Stimulated activated CD8-positive, alpha-beta memory T cell treated with anti-CD3 and anti-CD28 coated beads, Interleukin-15, amount 100 ng/mL, for 24 hours (primary cell): ENCODE measurements at places on chromosomes 2 and 18.

GRCh38 chr2:135745545-135745944 is 3.9 kb downstream of the UBXN4 start:
- no peak for DNase-seq

DNA sequence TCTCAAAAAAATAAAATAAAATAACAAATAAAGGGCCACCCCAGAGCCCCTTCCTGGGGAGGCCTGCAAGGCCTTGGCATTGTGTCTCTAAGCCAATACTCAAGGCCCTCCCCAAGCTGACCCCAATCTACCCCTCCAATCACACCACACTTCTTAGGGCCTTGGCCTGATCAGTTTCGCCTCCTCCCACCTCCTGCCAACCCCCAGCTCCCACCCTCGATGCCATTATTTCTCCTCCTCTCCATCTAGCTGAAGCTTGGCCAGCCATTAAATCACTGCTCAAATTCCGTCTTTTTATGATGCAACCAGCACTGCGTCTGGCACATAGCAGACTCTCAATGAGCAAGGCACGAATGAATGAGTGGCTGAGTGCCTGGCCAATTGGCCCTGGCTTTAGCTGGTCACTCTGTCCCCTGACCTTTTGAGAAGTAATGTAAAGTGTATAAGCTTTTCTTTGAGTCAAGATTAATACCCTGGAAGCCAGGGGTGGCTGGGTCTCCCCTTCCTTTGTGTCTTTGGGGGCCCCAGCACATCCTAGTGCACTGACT is 55.9 kb downstream of the SMAD7 start:
- no peak for DNase-seq

DNA sequence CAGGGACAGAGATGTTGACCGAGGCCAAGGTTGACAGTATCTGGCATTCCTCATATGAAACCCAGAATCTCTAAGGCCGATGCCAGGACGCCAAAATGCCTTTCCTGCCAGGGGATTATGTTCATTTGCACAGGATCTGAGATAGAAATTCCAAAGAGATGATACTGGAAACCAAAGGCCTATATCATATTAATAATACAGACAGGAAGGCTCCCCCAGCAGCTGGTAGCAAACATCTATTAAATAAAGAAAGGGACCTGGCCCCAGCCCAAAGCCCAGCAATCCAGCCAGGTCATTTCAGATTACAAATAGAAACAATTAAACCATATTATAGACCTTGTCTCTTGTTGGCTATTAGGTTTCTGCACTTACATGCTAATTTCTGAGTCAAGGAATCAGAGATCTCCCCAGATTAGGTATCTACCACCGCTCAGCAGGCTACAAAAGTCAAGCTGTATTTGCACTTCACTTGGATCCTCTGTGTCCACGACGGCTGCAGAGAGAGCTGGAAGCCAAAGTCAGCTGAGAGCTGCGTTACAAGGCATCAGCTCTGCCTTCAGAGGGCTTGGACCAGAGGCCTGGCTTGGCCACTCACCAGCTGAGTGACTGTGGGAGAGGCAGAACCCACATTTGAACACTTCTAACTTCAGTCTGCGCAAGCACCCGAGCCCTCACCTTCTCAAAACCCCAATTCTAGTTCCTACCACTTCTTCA is 269.3 kb upstream of the SIX2 start:
- no peak for DNase-seq

DNA sequence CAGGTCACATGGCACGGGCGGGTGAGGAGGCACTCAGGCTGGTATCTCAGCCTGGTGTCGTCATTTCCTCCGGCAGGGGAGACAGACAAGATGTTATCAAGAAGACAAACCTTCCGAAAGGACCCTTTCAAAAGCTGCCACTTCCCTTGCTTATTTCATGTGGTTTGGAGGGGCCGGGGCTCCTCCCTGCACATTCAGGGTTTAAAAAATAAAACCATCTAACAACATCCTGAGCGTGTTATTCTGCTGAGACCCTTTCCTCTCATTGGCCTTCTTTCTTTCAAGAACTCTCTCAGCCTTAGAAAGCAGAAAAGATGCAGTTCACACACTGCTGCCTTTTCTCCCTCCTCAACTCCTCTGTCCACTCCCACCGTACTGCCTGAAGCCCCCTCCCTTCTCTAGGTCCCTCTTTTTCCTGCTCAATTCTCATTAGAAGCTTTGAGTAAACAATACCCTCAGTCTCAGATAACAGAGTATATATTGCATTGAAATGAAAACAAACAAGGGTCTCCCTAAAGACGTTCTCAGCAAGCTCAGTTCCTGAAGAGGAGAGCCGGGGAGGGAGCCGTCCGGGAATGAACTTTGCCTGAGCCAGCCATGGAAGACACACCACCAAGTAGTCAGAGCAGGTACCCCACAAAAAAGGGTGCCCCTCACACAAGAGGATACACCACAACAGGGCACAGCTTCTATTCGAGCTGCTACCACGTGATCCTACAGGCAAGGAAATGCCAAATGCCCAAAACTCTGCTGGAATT is 9.7 kb downstream of the SMAD7 start:
- DNase-seq, result no peak

- no peak for DNase-seq
Measured at GRCh38 chr2:98479959-98480524, 35.4 kb downstream of the INPP4A start.

DNA sequence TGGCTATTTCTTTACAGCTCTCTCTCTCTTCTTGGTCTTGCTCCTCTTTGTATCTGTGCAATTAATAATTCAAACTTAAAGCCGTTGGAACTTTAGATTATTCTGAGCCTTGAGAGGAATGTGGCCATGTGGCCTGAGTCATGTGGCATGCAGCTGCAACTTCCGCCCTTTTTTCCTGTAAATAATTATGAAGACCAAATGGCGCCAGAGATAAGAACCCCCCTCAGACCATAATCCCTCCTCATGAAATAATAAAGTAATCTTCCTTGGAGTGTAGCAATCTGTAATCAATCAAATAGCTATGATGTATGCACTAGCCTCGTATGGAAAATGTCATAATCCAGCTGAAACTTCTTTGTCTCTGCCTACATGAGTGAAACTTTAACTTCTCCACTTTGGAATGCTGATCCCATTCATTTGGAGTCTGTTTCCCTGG is 13.5 kb upstream of the TWSG1 start:
- DNase-seq, result no peak

DNA sequence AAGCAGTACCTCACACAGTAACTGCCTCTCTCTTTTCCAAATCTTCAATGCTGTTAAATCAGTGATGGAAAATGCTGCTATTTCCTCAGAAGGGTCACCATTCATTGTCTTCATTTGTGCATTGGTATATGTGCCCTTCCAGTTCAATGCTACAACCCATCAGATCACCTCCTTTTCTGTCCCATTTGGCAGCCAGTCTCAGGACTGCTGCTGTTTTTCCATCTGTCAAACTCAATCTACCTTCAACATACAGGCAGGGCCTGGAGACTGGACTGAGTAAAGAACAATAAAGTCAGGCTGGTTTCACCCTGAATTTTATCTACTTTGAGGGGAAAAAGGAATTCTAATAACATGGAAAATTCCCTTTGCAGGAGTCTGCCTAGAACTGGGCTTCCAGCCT is 17.9 kb downstream of the ZNF385B start:
- DNase-seq, result no peak

GRCh38 chr18:29879763-29880162 is 1162.8 kb downstream of the DSC3 start:
- DNase-seq, result no peak

- no peak for DNase-seq
Measured at GRCh38 chr18:9643549-9643948, 29.2 kb upstream of the PPP4R1 start.

GRCh38 chr2:66109419-66109818 is 325.5 kb upstream of the MEIS1 start:
- DNase-seq, result no peak

GRCh38 chr2:72759755-72760154 is 66.1 kb downstream of the EXOC6B start:
- no peak for DNase-seq

- no peak for DNase-seq
Measured at GRCh38 chr2:101401906-101402305, 14.6 kb upstream of the CREG2 start.

- no peak for DNase-seq
Measured at GRCh38 chr18:30582078-30582477, 460.5 kb downstream of the DSC3 start.

GRCh38 chr2:71419976-71420375 is 33.4 kb upstream of the DYSF start:
- no peak for DNase-seq

DNA sequence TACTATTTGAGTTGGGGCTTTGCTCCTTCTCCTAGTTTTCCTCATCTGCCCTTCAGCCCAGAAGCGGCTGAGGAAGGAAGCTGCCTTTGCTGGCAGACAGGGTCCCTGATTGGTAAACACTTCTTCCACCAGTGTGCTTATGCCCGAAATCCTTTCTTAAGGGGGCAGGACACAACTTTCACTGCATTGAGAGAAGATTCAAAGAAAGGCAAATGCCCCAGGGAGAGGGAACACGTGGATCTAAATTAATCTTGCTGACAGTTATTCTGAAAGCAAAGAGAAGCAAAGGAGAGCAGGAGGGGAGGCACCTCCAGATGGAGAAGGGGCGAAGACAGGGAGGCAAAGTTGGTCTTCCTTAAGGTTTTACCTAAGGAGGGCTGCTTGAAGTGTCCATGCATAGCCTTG is 92.1 kb upstream of the EFEMP1 start:
- DNase-seq, result no peak

DNA sequence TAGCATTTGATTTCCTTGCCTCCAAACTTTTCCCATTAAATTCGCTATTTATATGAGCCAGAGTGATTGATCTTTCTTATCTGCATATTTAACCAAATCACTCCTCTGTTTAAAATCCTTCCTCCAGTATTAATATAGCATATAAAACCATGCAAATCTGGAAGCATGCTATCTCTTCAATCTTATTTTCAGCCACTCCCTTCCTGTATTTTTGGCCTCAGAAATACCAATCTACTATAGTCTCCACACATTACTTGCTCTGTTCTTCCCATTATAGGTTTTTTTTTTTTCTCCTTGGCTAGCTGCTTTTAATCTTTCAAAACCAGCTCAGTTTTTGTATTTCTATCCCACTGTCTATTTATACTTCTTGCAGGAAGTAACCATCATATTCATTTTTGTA is 19.1 kb downstream of the MAP2 start:
- no peak for DNase-seq

GRCh38 chr2:226199555-226199954 is 600.1 kb downstream of the IRS1 start:
- no peak for DNase-seq

DNA sequence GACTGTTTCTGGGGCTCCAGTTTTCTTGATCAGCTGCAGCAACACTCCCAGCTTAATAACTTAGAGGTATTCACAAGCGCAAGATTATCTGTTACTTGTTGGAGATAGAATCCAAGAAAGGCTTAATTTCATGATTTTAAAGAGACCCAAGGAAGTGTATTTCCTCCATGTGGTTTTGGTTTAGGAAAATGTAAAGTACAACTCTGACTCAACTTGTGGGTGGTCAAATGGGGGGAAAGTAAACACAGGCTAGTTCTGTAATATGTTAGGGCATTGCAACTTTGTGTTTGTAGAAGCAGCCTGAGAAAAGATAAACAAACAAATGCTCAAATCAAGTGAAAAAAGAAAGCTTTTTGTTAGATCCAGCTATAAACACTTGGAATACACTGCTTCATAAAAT is 90.1 kb upstream of the COL3A1 start:
- no peak for DNase-seq

GRCh38 chr2:72146347-72147302 is 1.0 kb downstream of the CYP26B1 start:
- DNase-seq, result no peak

DNA sequence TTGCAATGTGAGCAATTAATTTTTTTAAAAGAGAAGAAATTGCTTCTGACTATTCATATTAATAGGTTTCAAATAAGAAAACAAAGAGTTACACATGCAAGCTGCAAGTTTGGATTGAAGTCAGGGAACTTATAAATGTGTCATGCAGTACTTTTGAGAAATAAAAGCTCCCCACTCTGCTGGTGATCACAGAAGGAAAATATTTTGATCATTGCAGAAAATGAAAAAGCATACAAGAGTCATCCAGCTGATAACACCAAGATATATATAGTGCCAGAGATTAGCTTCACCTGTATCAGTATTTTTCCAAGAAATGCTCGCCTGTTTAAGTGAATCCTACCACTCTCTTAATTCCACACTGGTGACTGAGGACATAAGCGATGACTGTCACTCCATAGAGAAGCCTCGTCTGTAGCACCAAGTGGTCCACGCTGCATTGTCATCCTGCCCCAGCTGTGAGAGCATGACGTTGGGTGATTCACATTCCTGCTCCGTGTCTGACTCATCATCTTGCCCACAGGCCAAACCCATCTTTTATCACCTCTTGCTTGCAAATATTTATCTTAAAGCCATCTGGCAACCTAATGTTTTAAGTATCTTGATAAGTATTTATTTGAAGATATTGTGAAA is 178.0 kb downstream of the ASXL3 start:
- DNase-seq, result no peak

- DNase-seq, result no peak
Measured at GRCh38 chr18:77524909-77525308, 275.3 kb downstream of the GALR1 start.
